Activated CD4-positive, alpha-beta memory T cell treated with anti-CD3 and anti-CD28 coated beads for 36 hours (primary cell): ENCODE measurements at places on chromosomes 5 and 9. TPM values are rescaled to one million over a fixed set of nuclear protein-coding genes. Genes with fewer than 3 reads are reported as not detected.

PTGDS gene
- total RNA-seq, result not detected

CREBRF gene
- total RNA-seq, result 16.3 TPM

BICD2 gene
- total RNA-seq, result 17.2 TPM

PCDHB11 gene
- not detected for total RNA-seq

SPINK7 gene
- not detected for total RNA-seq

PDLIM4 gene
- not detected for total RNA-seq

SOWAHA gene
- total RNA-seq, result not detected

GRCh38 chr5:38039091-38039490 is 199.2 kb upstream of the GDNF start:
- no peak overlapping the region for H3K4me3 ChIP-seq
- H3K36me3 ChIP-seq, result no peaks in the 10 kb centered on the region
- DNase-seq, result no peak
- H3K27me3 ChIP-seq, result no peaks in the 10 kb centered on the region
- no peaks in the 10 kb centered on the region for H3K4me1 ChIP-seq

DNA sequence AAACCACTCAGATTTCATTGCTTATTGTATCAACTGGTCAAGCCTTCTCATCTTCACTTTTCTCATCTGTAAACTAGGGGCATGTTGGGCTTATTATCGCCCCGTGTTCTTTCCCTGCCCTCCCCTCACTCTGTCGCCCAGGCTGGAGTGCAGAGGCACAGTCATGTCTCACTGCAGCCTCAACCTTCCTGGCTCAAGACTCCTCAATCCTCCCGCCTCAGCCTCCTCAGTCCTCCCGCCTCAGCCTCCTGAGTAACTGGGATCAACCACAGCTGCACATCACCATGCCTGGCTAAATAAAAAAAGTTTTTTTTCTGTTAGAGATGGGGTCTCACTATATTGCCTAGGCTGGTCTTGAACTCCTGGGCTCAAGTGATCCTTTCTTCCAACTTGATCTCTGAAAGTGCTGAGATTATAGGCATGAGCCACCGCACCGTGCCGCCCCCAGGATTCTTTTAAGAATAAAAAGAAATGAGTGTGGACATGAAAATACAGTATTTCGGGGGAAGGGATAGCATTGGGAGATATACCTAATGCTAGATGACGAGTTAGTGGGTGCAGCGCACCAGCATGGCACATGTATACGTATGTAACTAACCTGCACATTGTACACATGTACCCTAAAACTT is 2.0 kb downstream of the MAML1 start:
- H3K4me1 ChIP-seq, result peaks cover 57% of the 10 kb centered on the region
- H3K27ac ChIP-seq, result peak overlapping the region; percentile 36
- H3K4me3 ChIP-seq, result peak overlapping the region; percentile 98
- peaks cover 38% of the 10 kb centered on the region for H3K36me3 ChIP-seq
- peak; percentile 14 for DNase-seq

DNA sequence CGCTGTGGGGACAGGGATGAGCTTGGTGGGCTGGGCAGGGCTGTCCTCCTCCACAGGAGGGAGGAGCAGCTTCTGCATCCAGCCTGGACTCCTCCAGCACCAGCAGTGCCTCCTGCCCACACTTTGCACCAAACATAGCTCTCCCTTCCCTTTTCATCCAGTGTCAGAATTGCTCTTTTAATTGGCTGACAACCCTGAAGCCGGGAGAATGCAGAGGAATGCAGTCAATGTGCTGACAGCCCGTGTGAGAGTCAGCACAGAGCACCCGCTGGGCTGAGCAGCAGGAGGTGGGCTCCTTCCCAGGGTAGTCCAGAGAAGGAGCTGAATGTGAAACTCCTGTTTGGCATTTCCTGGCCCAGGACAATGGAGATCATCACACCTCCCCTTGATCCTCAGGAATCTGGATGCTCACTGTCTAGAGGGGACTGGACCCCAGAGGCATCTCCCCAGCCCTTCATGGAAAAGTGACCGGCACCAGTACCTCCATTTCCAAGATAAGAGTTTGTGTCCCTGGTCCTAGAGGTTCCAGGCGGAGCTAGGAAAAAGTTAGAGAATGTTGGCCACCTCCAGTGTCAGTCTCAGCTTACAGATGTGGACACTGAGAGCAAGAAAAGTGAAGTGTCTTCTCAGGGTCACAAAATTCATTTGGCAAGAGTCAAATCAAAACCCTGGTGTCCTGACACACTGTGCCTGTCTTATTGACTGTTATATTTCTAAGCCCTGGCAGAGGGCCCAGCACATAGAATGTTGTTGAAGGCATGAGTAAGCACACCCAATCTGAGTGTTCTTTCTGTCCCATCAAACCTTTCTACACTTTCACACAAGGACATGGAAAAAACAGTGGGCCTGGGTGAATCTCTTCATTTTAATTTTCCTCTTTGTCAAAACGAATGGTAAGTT is 202.1 kb downstream of the SNX18 start:
- H3K27me3 ChIP-seq, result peaks cover under 1% of the 10 kb centered on the region
- peak overlapping the region; percentile 42 for H3K27ac ChIP-seq
- peaks cover 34% of the 10 kb centered on the region for H3K4me1 ChIP-seq
- DNase-seq, result peak; percentile 67

- H3K4me3 ChIP-seq, result no peak overlapping the region
- no peak for DNase-seq
- no peak overlapping the region for H3K27ac ChIP-seq
- no peaks in the 10 kb centered on the region for H3K36me3 ChIP-seq
- peaks cover 15% of the 10 kb centered on the region for H3K27me3 ChIP-seq
These were observed 31.3 kb downstream of the ANKRA2 start for GRCh38 chr5:73534011-73534644.

DNA sequence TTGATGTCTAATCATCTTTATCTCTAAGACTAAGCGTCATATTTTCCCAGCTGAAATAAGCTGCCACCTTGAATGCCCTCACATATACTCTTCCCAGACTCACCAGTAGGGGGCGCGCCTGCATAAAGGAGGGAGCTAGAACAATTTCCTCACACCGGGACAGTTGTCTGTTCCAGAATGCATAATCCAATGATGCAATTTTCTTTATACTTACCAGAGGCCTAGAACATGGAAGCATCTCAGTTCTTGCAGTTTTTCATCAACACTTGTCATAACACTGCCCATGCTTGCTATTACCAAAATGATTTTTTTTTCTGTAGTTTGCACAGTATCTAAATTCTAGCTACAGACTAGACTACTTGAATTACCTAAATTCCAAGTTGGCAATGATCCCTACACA is 203.9 kb downstream of the FRMD3 start:
- peak; percentile 85 for DNase-seq
- H3K4me1 ChIP-seq, result no peaks in the 10 kb centered on the region
- H3K27me3 ChIP-seq, result no peaks in the 10 kb centered on the region
- H3K36me3 ChIP-seq, result no peaks in the 10 kb centered on the region
- H3K4me3 ChIP-seq, result no peak overlapping the region

DNA sequence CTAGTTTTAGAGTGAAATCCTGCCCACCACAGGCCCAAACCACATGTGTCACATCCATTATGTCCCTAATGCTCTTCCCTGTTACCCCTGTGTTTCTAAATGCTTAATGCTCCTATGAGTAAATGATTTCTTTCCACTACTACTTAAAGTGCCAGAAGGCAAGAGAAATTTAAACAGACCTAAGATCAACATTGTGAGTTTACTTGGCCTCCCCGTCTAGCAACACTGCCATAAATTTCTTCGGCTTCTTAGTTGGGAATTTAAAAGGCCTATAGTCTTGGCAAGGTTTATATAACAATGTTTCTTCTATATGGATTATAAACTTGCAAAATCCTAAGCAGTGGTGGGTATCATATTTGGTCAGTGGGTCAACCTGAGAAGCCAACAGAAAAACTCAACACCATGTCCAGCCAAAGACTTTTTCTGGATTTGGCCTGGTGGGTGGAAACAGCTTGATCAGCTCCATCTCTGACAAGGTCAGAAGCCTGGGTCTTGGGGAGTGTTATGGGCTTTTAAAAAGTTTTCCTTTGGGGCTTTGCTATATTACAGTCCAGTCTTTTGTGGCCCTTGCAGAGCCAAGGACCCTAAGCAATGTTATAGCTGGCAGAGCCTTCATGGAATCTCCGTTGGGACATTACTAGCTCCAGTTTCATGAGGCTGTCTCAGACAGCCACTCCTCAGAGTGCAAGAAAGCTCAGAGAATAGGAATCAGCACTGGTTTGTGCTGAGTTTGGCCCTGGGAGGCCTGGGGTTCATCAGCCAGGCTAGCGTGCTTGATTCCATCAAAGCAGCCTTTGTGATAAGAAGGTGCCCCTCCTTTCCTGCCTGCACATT is 119.8 kb downstream of the PRDM6 start:
- H3K4me3 ChIP-seq, result no peak overlapping the region
- DNase-seq, result no peak
- H3K27ac ChIP-seq, result no peak overlapping the region
- H3K36me3 ChIP-seq, result no peaks in the 10 kb centered on the region

- no peak overlapping the region for H3K27ac ChIP-seq
- H3K4me1 ChIP-seq, result peaks cover 4% of the 10 kb centered on the region
- no peaks in the 10 kb centered on the region for H3K36me3 ChIP-seq
These were observed 66.5 kb upstream of the HSPA9 start for GRCh38 chr5:138641547-138642298.

- no peak overlapping the region for H3K4me3 ChIP-seq
- H3K27me3 ChIP-seq, result no peaks in the 10 kb centered on the region
- DNase-seq, result no peak
- peaks cover 6% of the 10 kb centered on the region for H3K36me3 ChIP-seq
- H3K27ac ChIP-seq, result no peak overlapping the region
- H3K4me1 ChIP-seq, result no peaks in the 10 kb centered on the region
These were observed 204.9 kb downstream of the SMARCA2 start for GRCh38 chr9:2220036-2220435.

DNA sequence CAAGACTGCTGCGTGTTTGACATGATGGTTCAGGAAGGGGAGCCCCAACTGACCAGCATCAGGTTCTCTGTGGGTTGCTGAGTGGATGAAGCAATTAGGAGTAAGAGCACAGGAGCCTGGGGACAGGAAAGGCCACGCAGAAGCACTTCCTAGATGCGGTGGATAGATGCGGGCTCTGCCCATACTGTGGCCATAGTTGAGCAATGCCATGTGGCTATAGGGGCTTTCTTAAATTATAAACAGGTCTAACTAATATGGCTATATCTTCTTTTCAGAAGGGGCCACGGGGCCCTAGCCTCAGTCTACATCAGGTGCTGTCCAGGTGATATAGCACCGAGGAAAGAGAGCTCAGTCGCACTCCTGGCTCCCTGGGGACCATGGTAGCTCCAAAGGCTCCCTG is 198.6 kb downstream of the GADD45G start:
- DNase-seq, result no peak
- no peaks in the 10 kb centered on the region for H3K36me3 ChIP-seq
- H3K4me1 ChIP-seq, result peaks cover 14% of the 10 kb centered on the region
- H3K27me3 ChIP-seq, result no peaks in the 10 kb centered on the region
- H3K4me3 ChIP-seq, result no peak overlapping the region

DNA sequence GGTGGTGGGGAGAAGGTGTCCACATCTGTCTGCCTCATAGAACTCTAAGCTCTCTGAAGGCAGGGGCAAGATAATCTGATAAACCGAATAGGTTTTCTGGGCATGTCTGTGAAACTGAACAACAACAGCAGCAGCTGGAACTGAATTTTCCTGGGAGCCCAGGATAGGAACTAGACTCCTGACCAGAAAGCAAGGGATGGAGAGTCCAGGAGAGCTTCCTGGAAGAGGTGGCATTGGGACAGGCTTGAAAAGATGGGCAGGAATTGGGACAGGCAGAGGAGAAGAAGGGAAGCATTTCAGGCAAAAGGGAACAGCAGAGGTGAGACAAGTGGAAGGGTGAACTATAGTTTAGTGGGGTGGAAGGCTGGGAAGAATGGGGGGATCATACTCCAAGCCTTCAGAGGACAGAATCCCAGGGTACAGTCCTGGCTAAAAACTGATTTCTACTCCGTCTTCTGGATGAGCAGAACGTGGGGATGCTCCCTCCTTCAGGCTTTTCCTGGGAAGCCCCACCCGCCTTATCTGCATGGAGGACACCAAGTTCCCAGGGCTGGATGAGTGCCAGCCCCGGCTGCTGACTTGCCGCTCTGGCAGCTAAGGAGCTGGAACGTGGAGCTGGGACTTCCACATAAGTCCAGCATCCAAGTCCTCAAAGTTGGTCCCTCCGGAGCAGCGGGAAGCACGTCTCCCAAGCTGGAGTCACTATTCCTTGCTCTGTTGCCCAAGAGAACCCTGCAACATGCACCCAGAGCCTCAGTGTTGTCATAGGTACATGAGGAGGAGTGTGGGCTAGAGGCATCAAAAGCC is 13.9 kb upstream of the KIF12 start:
- no peak overlapping the region for H3K4me3 ChIP-seq
- H3K4me1 ChIP-seq, result no peaks in the 10 kb centered on the region
- H3K36me3 ChIP-seq, result no peaks in the 10 kb centered on the region
- peaks cover 20% of the 10 kb centered on the region for H3K27me3 ChIP-seq
- DNase-seq, result no peak
- H3K27ac ChIP-seq, result no peak overlapping the region
